Natural killer cell treated with Interleukin-12 subunit alpha and Interleukin-12 subunit beta and Interleukin-15 and Interleukin-18, amount 100 ng/mL, for 72 hours (primary cell): ENCODE measurements at places on chromosomes 2 and 18. TPM values are rescaled to one million over a fixed set of nuclear protein-coding genes. Genes with fewer than 3 reads are reported as not detected.

Gene GPR17
- total RNA-seq = not detected

Gene FTCDNL1
- total RNA-seq = 0.48 TPM

DNA sequence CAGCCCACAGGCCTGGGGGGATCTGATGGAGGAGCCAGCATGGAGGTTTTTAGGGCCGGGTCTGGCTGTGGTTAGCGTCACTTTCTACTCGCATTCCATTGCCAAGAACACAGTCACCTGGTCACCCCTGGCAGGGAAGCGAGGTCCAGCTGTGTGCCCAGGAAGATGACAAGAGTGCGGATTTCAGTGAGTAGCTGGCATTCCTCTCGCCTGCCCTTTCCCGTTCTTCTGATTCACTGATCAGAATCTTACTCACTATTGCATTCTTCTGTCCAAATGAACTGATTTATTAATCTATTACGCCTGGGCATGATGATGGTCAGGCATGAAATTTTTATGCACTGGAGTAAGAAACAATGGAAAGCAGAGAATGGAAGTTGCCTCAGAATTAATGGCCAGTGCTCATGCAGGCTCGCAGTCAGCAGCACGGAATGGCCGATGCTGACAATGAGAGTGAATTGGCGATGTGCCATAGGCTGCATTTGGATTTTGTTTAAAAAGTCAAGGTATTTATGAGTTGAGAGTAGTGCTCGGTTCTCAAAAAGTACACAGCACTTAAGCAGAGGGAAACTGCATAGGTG, 76.4 kb upstream of the MGAT5 start:
- no peaks in the 10 kb centered on the region for H3K36me3 ChIP-seq
- H3K4me1 ChIP-seq = peaks cover 63% of the 10 kb centered on the region
- DNase-seq = no peak
- H3K4me3 ChIP-seq = no peak overlapping the region
- no peaks in the 10 kb centered on the region for H3K27me3 ChIP-seq

- H3K27me3 ChIP-seq = no peaks in the 10 kb centered on the region
- no peaks in the 10 kb centered on the region for H3K4me1 ChIP-seq
- no peak for DNase-seq
These were observed 159.3 kb upstream of the SLC8A1 start for GRCh38 chr2:40611196-40611595.

DNA sequence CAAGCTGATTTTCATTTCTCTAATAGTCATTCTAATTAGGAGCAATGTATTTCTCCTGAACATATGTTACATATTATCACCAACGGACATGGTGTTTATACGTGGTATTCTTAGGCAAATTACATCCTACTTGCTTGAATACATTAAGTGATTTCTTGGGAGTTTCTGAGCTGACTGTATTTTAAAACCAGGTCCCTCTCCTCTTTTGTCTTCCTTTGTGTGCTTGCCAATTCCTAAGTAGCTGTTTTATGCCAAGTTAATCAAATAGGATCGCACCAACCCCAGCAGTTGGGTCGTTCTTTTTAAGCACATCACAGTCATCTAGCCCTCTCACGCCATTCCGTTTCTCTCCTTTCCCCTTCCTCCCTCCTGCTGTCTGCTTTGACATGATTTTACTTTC, 75.4 kb upstream of the MAP2 start:
- no peaks in the 10 kb centered on the region for H3K36me3 ChIP-seq
- no peaks in the 10 kb centered on the region for H3K4me1 ChIP-seq
- DNase-seq = no peak
- no peak overlapping the region for H3K4me3 ChIP-seq
- no peak overlapping the region for H3K27ac ChIP-seq

Gene AFF3
- 1.5 TPM for total RNA-seq

GRCh38 chr2:71361631-71362030, 30.0 kb downstream of the ZNF638 start:
- peaks cover 20% of the 10 kb centered on the region for H3K4me1 ChIP-seq
- H3K36me3 ChIP-seq = peaks cover 45% of the 10 kb centered on the region
- H3K27me3 ChIP-seq = no peaks in the 10 kb centered on the region
- H3K27ac ChIP-seq = no peak overlapping the region
- DNase-seq = no peak
- H3K4me3 ChIP-seq = no peak overlapping the region

DNA sequence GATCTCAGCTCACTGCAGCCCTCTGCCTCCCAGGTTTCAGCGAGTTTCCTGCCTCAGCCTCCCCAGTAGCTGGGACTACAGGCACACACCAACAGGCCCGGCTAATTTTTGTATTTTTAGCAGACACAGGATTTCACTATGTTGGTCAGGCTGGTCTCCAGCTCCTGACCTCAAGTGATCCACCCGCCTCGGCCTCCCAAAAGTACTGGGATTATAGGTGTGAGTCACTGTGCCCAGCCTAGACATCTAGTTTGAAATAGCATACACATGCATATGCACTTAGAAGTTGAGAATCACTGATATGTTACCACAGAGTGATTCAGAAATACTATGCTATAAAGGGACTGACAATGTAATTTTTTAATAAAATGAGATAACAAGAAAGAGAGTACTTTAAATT, 69.8 kb upstream of the CDKL4 start:
- no peak overlapping the region for H3K4me3 ChIP-seq
- H3K27me3 ChIP-seq = no peaks in the 10 kb centered on the region

DNA sequence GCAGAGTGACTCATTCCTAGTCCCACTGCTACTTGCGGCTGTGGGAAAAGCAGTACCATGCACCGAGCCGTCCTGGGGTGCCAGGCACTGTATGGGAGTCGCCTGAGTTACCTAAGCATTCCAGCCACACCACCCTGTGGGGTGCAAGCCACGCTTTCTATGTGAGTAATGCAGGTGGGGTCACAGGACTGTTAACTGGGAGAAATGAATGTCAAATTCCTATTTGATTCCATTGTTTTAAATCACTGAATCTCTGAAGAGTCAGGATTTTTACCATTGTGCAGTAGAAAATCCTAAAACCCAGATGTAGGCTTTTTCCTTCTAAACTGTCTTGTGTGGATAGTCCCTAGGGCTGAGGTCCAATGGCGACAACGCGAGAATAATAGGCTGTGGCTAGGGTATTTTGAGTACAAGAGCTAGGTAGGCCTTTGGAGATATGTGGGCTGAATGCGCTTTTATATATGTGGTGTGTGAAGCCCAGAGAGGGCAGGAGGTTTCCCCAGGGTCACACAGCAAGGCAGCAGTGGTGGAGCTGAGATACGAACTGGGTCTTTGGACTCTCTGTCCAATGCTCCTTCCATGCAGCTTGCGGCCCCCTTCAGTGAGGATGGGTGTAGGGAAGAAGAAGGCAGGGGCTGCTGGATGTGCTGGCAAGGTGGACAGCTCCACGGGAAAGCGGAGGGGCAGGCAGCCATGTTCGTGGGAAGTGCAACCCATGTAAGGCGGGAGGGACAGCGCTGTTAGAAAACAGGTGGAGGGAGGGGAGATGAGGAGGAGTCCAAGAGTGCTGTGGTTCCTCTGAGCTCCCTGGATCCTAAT, 83.2 kb downstream of the DDX1 start:
- no peaks in the 10 kb centered on the region for H3K4me1 ChIP-seq
- H3K27ac ChIP-seq = no peak overlapping the region
- no peaks in the 10 kb centered on the region for H3K36me3 ChIP-seq
- H3K4me3 ChIP-seq = no peak overlapping the region

- no peak for DNase-seq
- H3K36me3 ChIP-seq = no peaks in the 10 kb centered on the region
- H3K4me1 ChIP-seq = no peaks in the 10 kb centered on the region
- peaks cover 13% of the 10 kb centered on the region for H3K27me3 ChIP-seq
These were observed 14.4 kb upstream of the RPE start for GRCh38 chr2:209988010-209988409.

Gene LRP1B
- not detected for total RNA-seq

Gene REG3G
- total RNA-seq = not detected

DNA sequence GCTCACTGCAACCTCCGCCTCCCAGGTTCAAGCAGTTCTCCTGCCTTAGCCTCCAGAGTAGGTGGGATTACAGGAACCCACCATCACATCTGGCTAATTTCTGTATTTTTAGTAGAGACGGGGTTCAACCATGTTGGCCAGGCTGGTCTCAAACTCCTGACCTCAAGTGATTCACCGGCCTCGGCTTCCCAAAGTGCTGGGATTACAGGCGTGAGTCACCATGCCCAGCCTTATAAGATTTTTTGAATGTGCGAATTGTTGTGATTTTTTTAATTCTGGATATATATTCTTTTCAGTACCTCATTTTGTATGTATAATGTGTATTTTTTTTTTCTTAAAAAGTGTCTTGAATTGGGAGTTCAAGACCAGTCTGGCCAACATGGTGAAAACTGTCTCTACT, 42.0 kb upstream of the CCDC150 start:
- H3K36me3 ChIP-seq = no peaks in the 10 kb centered on the region
- peaks cover 43% of the 10 kb centered on the region for H3K27me3 ChIP-seq
- H3K4me3 ChIP-seq = no peak overlapping the region

DNA sequence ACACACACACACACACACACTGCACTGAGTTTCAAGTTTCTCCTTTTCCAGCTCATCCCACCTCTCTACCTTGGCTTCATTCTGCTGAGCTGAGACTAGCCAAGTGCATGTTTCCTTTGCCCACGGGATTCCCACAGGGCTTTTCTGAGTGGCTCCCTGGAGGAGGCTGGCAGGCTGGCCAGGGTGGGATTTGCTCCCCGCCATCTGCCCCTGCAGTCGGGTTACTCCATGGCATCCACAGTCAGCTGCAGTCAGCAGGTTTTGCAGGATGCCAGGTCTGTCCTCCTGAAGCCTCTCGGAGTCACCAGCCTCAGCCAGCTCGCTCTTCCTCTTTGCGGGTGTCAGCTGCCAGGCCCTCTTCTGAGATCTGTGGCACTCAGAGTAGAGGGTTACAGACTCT, 783.7 kb upstream of the SOX11 start:
- no peak overlapping the region for H3K4me3 ChIP-seq
- no peaks in the 10 kb centered on the region for H3K36me3 ChIP-seq
- DNase-seq = no peak
- H3K27ac ChIP-seq = no peak overlapping the region

DNA sequence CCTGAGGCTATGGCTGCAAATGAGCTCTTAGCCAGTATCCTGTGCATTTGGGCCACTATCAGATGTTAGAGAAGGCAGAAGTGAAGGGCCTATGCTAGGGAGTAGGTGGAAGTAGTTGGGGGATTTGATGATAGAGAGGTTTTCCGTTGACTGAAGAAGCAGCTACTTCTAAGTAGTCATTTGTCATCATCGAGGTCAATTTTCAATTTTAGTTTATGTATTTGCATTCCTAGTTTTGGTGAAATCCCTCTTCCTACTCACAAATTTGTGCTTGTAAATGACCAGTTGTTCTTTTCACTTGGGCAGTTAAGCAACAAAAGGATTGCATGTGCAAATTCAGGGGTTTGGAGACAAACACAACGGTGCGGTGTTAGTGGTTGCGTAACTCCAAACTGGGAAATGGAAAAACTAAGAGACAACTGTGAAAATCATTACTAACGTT, 48.5 kb upstream of the PELI1 start:
- peaks cover 3% of the 10 kb centered on the region for H3K27me3 ChIP-seq
- peak overlapping the region; percentile 30 for H3K4me3 ChIP-seq
- H3K4me1 ChIP-seq = peaks cover 44% of the 10 kb centered on the region
- peak; percentile 66 for DNase-seq

DNA sequence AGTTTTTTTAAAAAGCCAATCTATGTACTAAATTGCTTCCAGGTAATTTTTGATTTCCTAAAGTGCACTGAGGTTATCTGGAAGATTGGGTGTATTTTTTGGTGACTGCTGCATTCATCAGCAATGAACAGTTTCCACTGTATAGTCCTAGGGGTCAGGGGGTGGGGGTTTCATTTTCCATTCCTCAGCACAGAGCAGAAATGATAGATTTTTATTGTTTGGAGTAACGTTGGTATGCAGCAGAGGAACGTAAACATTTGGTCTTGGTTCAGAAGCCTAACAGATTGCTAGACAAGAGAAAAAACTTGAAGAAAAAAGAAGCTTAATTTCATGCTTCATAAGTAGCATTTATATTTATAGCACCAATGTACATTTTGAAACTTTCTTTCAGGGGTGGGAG, 54.9 kb downstream of the ZCCHC2 start:
- H3K4me3 ChIP-seq = no peak overlapping the region
- peaks cover 7% of the 10 kb centered on the region for H3K4me1 ChIP-seq
- no peak for DNase-seq

DNA sequence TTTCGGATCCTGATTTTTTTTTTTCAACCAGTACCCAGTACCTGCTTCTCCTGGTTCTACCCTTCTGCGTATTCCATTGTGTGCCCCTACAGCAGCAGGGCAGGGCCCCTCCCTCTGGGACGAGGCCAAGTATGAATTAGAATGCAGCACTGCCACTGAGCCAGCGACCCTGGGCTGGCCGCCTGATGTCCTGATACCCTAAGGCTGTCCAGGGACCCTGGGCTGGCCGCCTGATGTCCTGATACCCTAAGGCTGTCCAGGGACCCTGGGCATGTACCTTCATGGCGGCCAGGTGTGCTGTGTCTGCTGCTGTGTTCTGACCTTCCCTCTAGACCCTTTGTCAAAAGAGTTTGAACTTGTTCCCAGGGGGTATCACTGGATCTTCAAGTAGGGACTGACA, 42.9 kb downstream of the CABLES1 start:
- H3K27me3 ChIP-seq = no peaks in the 10 kb centered on the region
- no peak overlapping the region for H3K27ac ChIP-seq
- H3K4me1 ChIP-seq = no peaks in the 10 kb centered on the region
- no peaks in the 10 kb centered on the region for H3K36me3 ChIP-seq

DNA sequence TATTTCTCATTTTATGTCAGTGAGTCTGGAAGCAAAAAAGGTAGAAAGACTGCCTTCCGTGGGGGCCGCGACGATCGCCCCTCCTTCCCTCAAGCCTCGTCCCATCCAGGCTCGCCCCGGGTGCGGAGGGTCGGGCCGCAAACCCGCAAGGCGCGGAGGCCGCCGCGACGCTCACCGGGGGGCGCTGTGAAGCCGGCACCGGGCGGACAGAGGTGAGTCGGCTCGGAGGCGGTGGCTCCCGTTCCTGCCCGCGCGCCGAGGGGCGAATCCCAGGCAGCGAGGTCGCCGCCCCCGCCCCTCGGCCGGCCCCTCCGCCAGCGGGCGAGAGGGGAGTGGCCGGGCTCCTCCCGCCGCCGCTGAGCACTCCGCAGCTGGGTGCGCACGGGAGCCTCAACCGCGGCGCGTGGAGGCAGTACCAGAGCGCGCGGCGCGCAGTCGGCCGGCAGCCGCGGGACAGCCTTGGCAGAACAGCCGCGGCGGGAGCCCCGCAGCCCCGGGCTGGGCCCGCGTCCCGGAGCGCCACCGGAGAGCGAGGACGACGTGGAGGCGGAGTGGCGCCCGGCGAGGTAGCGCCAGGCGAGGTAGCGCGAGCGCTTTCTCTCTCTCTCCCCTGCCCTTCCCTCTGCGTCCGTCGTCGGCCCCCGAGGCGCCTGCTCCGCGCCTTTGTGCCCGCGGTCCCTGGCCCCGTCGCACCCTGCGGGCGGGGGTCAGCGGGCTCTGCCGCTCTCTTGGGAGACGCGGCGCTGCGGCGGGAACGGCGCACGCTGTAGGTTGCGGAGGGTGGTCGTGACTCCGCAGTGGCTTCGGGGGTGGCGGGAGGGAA, at the start of gene MYO1B:
Gene MYO1B, plus strand, starts transcription at position 359 of the 823 bp plus-strand sequence. CDS start 31,492 bp downstream, outside the sequence.
- H3K4me1 ChIP-seq = peaks cover 17% of the 10 kb centered on the region
- H3K27ac ChIP-seq = no peak within 1 kb of the TSS
- DNase-seq = peak; percentile 74
